Choroid plexus epithelial cell (primary cell): ENCODE measurements at places on chromosomes 12 and 14.
A peak's percentile ranks its signal among the peaks of the same experiment; 100 is the strongest.

DNA sequence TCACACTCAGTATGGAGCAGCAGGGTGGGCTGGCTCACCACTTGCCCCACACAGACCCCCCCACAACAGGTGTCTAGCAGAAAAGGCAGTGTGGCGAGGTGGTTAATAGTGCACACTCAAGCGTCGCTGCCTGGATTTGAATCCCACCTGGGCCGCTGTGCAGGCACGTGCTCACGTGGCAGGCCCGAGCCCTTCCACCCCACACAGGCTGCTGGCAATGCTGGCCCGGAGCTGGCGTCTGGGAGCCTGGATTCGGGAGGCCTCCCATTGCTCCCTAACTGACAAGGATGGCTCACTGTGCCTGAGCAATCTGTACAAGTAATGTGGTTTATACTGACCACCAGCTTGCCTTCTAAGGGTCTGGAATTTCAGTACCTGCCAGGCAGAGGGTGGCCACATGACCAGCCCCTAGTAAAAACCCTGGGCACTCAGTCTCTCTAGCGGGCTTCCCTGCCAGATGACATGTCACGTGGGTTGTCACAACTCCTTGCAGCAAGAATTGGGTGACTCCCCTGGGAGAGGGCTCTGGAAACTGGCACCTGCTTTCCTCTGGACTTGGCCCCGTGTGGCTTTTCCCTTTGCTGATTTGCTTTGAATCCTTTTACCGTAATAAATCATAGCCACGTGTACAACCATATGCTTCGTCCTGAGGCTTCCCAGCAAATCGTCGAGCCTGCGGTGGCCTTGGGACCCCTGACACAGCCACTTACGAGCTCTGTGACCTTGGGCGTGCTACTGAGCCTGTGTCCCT, 72.8 kb downstream of the SCARB1 start:
- DNase-seq = no peak

DNA sequence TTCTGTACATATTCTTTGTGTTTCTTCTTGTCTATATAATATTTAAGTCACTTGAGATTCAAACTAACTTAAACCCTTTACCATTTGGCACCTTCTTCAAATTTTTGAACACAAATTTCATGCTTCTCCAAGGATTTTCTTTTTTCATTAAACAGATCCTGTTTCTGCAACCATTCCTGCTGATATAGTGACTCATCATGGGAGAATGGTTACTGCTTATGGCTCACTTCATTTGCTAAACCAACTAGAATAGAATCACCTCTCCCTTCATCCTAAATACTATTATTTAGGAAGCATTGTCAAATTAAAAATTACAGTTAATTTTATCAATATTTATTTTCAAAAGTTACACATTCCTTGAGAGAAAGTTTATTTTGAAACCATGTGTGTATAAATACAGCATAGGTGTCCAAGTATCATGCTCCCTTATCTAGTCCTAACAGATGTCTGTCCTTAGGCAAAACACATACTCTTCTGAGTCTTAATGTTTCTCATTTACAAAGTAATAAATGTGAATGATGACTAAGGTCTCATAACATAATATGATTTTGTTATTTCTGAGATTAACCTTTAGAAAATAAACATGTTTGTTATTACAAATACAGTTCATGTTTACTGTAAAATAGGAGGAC, 40.7 kb downstream of the PLCZ1 start:
- DNase-seq = peak; percentile 69

DNA sequence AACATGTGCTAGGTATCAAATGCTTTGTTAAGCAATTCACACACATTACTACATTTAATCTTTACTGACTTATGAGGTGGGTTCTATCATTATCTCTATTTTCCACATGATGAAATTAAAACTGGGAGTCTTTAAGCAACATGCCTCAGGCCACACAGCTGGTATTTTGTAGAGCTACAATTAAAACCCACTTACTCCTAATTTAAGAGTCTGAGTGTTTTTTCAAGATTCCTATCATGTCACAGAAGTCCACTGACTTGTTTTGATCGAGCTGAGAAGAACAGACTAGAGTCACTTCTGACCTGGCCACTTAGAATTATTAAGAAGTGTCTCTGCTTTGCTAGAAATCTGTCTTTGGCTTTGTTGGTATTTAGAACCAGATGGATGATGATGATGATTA, 670.7 kb downstream of the NRXN3 start:
- DNase-seq = no peak

DNA sequence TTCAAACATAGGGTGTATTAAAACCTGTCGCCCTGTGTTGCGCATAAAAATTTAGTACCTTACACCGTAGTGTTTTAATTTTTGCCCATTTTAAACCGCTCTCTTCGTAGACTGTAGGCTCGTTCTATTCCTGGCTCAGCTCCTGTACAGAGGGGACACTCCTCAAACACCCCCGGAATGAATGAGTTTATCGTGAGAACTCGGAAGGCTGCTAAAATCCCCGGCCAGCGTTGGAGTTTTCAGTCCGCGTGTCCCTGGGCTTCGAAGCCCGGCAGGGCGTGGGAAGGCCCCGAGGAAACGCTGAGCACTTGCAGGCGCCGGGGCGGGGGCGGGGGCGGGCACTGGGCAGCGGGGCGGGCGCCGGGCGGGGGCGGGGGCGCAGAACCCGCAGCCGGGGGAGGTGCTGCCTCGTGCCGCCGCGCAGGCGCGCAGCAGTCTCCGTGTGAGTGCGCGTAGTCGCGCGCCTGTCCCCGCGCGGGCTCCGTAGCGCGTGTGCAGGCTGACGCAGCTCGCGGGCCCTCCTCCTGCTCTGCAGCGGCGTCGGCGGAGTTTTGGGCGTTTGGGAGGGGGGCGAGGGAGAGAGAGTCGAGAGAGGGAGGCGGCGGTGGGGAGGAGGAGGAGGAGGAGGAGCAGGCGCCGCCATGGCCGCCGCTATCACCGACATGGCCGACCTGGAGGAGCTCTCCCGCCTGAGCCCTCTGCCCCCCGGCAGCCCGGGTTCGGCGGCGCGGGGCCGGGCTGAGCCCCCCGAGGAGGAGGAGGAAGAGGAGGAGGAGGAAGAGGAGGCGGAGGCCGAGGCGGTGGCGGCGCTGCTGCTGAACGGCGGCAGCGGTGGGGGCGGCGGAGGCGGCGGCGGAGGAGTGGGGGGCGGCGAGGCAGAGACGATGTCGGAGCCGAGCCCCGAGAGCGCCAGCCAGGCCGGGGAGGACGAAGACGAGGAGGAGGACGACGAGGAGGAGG, at the start of gene AEBP2:
Gene AEBP2 (plus strand): TSS at position 434 of the 960 bp plus-strand sequence. CDS start 208 bp downstream, at position 642.
- peak; percentile 98 for DNase-seq

DNA sequence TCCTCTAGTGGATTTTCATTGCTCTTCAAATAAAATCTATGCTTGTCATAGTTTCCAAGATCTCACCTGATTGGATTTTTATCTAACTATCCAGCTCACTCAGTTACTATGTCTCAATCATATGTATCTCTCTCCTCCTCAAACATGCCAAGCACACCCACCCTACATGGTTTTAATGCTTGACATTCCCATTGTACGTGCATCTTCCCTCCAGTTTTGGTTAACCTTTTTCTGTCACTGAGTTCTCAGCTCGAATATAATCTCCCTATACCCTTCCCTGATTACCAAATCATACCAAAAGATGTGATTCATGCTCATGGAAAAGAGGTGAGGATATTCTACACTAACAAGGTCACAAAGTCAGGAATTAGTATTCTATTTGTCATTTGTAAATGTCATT, 12.0 kb upstream of the PTPRQ start:
- no peak for DNase-seq

GRCh38 chr14:29037411-29037810, 270.8 kb downstream of the FOXG1 start:
- DNase-seq = peak; percentile 10

GRCh38 chr12:113203852-113204760, 17.2 kb upstream of the TPCN1 start:
- peak; percentile 42 for DNase-seq

GRCh38 chr12:50515587-50515986, 10.8 kb downstream of the DIP2B start:
- DNase-seq = no peak

GRCh38 chr14:52043690-52044089, 25.2 kb downstream of the NID2 start:
- peak; percentile 57 for DNase-seq

GRCh38 chr12:127813147-127813546, 453.8 kb upstream of the TMEM132C start:
- no peak for DNase-seq

- DNase-seq = no peak
These were observed 96.1 kb downstream of the ZFC3H1 start for GRCh38 chr12:71567537-71567936.

GRCh38 chr12:12228402-12228801, 38.4 kb downstream of the LRP6 start:
- DNase-seq = no peak

DNA sequence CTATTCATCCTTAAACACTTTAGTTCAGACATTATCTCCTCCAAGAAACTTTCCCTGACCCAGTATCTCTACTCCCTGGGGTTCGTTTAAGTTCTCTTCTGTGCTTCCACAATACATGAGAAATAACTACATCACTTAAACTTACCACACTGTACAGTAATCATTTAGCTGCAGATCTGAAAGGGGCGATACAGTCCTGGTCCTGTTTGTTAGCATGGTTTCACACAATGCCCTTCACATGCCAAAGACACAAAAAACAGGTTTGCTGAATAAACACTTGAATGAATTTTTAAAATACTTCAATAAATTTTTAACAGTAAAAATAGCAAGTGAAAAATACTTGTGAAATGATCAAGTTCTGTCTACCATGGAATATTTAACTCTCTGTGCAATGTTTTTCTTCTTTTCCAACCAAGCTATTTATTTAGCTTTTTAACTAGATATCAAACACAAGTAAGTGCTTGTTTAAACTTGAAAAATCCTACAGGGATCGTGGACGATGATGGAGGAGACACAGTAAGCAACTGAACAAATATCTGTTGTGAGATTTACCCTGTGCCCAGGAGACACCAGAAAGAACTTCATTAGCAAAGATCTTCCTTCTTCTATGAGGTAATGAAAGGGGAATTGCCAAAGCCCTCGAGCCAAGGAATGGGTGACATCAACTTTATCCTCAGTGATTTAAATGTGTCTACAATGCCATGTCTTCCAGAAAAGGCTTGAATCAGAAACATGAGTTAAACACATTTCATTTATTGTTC, 255.6 kb upstream of the GRIP1 start:
- DNase-seq = no peak

DNA sequence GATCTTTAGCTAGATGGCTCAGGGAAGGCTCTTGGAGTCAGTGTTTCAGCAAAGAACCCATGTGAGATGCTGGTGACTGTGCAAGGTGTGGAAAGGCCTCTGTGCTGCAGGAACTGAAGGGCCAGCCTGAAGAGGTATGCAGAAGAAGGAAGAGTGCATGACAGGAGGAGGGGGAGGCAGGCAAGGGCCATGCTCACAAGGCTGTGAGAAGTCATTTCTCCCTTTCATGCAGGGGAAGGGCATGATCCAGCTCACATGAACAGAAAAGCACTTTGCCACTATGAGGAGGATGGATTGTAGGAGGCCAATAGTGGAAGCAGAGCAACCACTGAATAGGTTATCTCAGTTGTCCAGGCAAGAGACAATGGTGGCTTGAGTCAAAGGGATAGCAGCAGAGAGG, 83.7 kb downstream of the SSPN start:
- no peak for DNase-seq

- DNase-seq = no peak
These were observed 4.9 kb upstream of the LRIG3 start for GRCh38 chr12:58925111-58925611.

DNA sequence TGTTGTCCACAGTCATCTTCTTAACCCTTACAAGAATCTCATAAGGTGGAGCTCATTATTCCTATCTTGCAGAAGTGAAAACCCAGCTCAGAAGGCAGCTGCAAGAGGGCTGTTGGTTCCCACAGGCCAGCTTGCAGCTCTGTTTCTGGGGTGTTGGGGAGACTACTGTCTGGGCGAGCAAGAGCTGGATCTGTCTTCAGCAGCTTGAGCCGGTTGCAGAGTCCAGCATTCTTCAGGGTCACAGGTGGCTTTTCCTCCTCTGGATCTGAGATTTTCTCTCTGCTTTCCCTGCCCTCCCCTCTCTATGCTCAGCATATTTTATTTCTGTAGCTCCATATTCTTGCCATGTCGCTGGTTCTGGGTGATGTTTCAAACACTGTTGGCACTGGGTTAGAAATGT, 87.4 kb downstream of the PAPOLA start:
- DNase-seq = no peak

DNA sequence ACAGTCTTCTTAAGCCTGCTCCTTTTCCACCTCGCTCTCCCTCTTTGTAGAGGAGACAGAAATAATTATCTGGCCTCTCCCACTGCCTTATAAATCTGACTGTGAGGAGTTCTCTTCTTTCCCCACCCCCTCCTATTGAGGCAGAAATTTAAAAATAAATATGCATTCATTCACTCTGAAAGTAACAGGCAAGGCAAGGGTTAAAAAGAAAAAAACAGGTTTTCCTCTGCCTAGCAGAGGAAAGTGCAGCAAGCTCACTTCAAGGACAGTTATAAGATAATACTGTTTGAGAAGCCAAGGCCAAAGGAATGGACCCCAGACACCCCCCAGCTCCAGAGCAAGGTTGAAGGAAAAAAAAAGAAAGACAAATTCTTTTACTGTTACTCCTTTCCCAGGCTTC, 56.3 kb downstream of the DHRS2 start:
- no peak for DNase-seq

DNA sequence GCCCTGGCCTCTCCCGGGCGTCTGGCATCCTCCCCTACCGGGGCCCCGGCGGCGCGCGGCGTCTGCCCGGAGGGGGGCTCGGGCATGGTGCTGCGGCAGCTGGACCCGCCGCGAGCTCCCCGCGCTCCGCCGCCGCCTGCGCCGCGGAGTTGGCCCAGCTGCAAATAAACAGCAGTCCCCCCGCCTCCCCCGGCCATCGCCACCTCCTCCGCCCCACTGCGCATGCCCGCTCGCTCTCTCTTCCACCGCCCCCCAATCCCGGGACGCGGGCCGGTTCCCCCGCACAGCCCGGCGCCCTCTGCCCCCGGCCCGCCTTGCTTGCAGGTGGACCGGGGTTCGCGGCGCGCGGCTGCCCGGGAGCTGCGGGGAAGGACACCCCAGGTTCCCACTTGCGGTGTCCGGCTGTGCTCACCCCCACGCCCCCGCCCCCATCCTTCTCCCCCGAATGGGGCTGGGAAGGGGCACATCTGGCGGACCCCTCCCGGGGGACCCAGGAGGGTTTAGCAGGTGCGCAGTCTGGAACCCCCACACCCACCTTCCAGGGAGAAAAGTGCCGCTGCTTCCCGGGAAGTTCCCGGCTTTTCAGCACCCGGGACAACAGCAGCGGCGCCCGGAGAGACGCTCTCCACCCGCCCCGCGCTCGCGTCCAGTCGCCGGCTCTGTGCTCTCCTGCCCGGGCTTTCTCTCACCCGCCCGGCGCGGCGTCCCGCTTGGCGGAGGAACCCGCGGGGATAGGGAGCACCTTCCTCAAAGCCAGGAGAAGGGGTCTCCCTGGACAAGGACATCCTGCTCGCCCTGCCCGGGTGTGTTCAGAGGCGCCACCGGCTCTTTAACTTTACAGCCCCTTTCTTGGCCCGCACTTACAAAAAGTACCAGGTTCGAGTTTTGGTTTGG, at the start of gene TMTC1:
Gene TMTC1 (minus strand): TSS at position 170 of the 894 bp plus-strand sequence. CDS start 191 bp downstream, outside the sequence.
- peak; percentile 70 for DNase-seq

DNA sequence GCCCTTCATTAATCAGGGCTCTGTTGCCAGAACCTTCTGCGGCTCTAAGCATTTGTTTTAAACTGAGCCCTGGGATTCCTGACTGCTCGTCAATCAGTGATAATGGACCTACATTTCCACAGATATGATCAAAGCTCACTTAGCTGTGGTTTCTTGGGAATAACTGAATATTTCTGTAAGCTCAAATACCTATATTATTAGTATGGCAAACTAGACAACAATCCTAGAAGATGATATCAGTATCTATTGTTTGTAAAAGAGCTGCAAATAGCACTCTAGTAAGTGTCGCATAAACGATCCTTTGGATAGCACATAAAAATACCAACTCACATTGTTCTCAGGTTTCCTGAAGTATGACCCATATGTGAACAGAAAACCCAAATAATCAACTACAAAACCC, 150.4 kb downstream of the PPM1H start:
- DNase-seq = no peak
